ENCODE measurements at places on chromosomes 7 and 10. TPM values are rescaled to one million over a fixed set of nuclear protein-coding genes. Genes with fewer than 3 reads are reported as not detected.

DYDC2 gene
- 8.1 TPM for total RNA-seq

CYP3A5 gene
- total RNA-seq = not detected

IDI2 gene
- not detected for total RNA-seq

PAX2 gene
- not detected for total RNA-seq

COBL gene
- 51.9 TPM for total RNA-seq

TFAM gene
- 54.2 TPM for total RNA-seq

CFAP58 gene
- total RNA-seq = 0.63 TPM

DIP2C gene
- 7.5 TPM for total RNA-seq

ENKUR gene
- not detected for total RNA-seq

UPK3BL1 gene
- 12.6 TPM for total RNA-seq

RNF32 gene
- 0.56 TPM for total RNA-seq

NPSR1 gene
- not detected for total RNA-seq

SKAP2 gene
- 2.5 TPM for total RNA-seq

FAM20C gene
- 24.8 TPM for total RNA-seq

KCNMA1 gene
- 8.2 TPM for total RNA-seq

SH2B2 gene
- total RNA-seq = 21.9 TPM

R3HCC1L gene
- 15.8 TPM for total RNA-seq

Data from GM23338 (cell line).